Vagina (tissue), 2 donors: ENCODE measurements at places on chromosomes 1 and 21.

DNA sequence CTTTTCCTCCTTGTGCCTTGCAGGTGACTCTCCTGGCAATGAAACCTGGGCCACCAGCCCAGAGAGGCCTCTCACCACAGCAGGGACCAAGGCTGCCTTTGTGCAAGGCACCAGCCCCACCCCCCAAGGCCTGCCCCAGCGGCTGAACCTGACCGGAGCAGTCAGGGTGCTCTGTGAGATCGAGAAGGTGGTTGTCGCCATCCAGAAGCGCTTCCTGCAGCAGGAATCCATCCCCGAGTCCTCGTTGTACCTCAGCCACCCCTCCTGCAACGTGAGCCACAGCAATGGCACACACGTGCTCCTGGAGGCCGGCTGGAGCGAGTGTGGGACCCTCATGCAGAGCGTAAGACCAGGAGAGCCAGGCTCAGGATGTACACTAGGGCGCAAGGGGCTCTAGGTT, 51.7 kb downstream of the UMODL1 start:
- no peak for DNase-seq

DNA sequence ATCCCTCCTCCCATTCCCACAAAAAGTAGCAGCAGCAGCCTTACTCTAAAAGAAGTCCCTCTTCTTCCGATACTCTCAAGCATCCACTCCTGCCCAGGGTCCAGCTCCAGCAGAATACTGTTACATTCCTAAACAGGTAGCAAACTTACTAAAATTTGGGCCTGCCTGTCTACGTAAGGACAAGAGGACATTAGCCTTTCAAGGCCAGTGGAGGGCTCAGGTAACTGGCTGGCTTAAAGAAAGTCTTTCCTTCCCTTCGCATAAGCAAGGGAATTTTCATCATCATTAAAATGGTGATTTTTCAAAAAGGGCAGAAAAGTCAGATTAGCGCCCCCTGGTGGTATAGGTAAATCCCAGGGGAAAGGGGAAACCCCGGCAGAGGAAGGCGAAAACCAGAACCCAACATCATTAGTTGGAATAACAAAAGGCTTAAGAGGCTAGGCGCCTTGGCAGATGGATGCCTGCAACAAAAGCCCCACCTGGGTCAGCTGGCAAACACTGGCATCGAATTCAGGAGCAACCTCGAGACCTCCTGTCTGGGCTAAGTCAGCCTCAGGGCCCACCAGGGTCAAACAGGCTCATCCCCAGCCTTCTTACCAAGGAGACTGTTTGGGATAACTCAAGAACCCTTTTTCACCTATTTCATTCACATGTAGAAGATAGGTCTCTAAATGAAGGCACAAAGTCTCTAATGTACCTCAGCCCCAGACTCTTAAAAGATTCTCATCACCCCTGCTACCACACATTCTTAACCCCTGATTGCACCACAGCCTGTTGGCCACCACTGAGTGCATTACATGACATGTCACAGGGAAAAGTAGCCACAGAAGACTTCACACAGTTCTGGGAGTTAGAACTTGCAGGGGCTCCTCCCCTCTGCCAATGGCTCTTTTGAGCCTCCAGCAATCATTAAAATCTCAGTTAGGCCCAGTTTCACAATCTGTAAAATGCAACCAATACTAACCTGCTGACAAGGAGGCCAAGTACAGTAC, 36.7 kb downstream of the ERI3 start:
- no peak for DNase-seq

- no peak for DNase-seq
Measured at GRCh38 chr1:34858901-34859445, 576 bp downstream of the SMIM12 start.

DNA sequence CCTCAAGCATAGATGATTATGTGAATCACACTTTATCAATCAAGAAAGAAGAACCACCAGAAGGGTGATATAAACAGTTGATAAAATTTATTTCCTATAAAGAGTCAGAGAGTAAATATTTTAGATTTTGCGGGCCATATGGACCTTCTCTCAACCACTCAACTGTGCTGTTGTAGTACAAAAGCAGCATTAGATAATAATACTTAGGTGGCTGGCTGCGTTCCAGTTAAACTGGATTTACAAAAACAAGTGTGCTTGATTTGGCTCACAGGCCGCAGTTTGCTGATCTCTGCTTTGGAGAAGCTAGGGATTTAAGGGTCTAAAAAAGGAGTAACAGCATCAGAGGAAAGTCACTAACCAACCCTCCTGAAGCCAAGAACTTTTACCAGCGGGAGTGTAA, 1406.0 kb downstream of the KCNT2 start:
- DNase-seq = no peak

GRCh38 chr1:33501309-33501708, 28.9 kb downstream of the ZSCAN20 start:
- DNase-seq = no peak

DNA sequence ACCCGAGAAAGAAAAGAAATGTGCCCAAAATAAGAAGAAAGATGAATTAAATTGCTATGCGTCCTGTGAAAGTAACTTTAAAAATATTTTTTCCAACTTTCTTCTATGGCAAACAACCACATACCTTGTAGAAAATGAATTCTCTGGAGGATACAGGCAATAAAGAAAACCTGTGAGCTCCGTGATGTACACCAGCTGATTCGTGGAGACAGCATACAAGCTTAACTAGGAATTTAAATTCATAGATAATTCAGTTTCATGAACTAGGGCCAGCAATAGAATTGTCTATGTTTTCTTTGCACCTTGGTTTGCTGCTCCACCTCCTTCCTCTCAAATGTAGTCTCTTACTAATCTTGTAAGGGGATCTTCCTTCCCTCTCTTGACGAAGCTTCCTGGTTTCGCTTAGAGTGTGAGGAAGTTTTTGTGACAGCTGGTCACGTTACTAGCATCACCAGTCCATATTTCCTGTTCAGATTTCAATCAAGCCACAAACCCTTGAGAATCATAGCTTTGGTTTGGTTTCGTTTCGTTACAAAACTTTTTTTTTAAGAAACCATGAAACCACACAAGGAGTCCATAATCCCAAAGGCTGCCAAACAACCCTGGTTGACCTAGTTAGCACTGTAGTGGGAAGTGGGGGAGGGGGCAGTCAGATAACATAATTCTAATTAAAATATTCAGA, 35.8 kb downstream of the GREM2 start:
- DNase-seq = no peak

GRCh38 chr1:210376836-210377372, 48.2 kb downstream of the HHAT start:
- no peak for DNase-seq

GRCh38 chr1:168628807-168629206, 52.4 kb downstream of the XCL1 start:
- no peak for DNase-seq

DNA sequence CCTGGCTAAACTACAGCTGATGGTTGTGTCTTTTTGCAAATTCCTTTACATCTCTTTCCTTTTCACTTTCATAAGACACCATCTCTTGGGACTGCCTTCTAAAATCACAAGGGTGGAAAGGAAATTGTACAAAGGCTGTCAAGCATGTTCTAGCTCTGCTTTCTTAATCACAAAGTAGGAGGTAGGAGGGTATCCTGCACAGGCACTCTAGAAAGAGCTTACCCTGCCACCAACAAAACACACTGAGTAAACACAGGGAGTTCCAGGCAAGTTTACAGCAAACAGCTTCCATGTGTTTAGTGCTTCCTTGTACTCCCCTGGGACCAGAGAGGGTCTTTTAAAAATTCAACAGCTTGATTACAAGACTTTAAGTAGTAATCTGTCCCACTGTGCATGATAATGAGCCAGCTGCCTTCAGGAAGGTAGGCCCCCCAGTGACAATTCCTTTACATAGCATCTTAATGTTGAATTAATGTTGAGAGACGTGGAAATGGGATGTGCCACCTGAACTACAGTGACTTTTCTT, 2.4 kb downstream of the PLPP3 start:
- DNase-seq = no peak

- DNase-seq = no peak
Measured at GRCh38 chr1:59445040-59445439, 148.1 kb downstream of the FGGY start.

DNA sequence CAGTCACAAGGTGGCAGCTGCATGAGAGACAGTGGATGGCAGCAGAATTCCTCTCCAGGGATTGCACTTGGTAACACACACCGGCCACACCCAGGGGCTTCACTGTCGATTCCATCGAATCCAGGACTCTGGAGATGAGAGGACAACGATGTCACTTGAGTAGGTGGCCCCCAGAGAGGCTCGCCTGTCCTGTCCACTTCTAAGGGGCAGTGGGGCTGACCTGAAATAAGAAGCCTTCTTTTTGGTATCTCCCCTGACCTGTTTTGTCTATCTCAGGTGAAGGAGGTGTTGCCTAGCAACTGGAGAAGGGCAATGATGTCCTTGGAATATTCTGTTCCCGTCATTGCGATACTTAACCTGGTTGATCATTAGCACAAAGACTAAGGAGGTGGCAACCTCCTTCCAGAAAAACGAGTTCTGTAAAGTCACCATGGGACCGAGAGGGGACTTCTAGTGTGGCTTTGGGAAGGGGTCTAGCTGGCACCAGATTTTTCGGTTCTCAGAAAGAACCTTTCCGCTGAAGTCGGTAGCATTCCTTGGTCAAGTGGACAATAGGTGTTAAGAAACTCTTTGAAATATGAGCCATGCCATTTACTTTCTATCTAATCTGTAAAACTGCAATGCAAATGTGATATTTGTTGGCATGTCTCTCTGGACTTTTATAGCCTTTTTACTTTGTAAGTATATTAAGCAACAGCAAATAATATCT, 85.2 kb upstream of the TMPRSS2 start:
- peak; percentile 54 for DNase-seq

- DNase-seq = no peak
Measured at GRCh38 chr1:206048582-206048981, 4.4 kb upstream of the RHEX start.
